Hair follicular keratinocyte (primary cell): ENCODE measurements at places on chromosomes 7 and 10. TPM values are rescaled to one million over a fixed set of nuclear protein-coding genes. Genes with fewer than 3 reads are reported as not detected.

TEX36 gene
- not detected in 2 replicates for total RNA-seq

FMC1 gene
- 11.6 and 14.5 TPM in 2 replicates for total RNA-seq

AGAP5 gene
- 1.2 and 3.2 TPM in 2 replicates for total RNA-seq

TMEM196 gene
- not detected in 2 replicates for total RNA-seq

OR6B1 gene
- not detected in 2 replicates for total RNA-seq

TMEM26 gene
- not detected in 2 replicates for total RNA-seq

WDFY4 gene
- 0.08 TPM in 1 of 2 replicates, not detected in the other for total RNA-seq
